ENCODE measurements at places on chromosomes 6 and 20. TPM values are rescaled to one million over a fixed set of nuclear protein-coding genes. Genes with fewer than 3 reads are reported as not detected.

SIRPD gene
- not detected for total RNA-seq

IRF4 gene
- total RNA-seq, result 24.7 TPM

RAMACL gene
- total RNA-seq, result 0.31 TPM

TRIM40 gene
- total RNA-seq, result not detected

LRFN2 gene
- 0.11 TPM for total RNA-seq

SIRPG gene
- 17.1 TPM for total RNA-seq

SIGLEC1 gene
- total RNA-seq, result 0.05 TPM

SERINC1 gene
- 222 TPM for total RNA-seq

CD93 gene
- total RNA-seq, result 0.16 TPM

SYNDIG1 gene
- total RNA-seq, result not detected

MAN1A1 gene
- total RNA-seq, result 8.5 TPM

KCNG1 gene
- total RNA-seq, result not detected

TMC2 gene
- total RNA-seq, result not detected

HTR1B gene
- not detected for total RNA-seq

XKR7 gene
- not detected for total RNA-seq

GNRH2 gene
- not detected for total RNA-seq

GPR6 gene
- total RNA-seq, result not detected

MRAP2 gene
- total RNA-seq, result not detected

GDAP1L1 gene
- total RNA-seq, result not detected

SSTR4 gene
- not detected for total RNA-seq

LBP gene
- not detected for total RNA-seq

ZBTB2 gene
- total RNA-seq, result 23.0 TPM

NOX3 gene
- not detected for total RNA-seq

KHDRBS2 gene
- total RNA-seq, result not detected

CDH26 gene
- 1.1 TPM for total RNA-seq

TP53TG5 gene
- total RNA-seq, result not detected

KIAA0408 gene
- 0.25 TPM for total RNA-seq

CYP21A2 gene
- 0.33 TPM for total RNA-seq

All from CD8-positive, alpha-beta T cell (primary cell).